GM19239 (cell line): ENCODE measurements at places on chromosomes 11 and 22.

DNA sequence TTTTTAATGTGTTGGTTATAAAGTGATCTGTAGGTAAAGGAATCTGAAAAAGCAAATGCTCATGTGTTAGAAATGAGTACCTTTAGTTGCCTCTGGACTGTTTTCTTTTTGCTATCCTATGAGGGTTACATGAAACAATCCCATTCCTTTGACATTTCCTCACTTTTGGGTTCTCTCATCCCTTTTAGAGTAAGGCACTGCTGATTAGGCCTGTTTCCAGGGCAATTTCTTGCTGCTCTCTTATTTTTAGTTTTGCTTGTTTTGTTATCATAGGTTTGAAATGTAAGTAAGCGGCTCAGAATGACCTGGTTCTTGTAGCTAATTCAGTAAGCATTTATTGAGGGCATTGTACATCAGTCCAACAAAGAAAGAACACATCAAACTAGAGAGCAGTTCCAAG, 138.9 kb downstream of the DDX10 start:
- no peak for DNase-seq

DNA sequence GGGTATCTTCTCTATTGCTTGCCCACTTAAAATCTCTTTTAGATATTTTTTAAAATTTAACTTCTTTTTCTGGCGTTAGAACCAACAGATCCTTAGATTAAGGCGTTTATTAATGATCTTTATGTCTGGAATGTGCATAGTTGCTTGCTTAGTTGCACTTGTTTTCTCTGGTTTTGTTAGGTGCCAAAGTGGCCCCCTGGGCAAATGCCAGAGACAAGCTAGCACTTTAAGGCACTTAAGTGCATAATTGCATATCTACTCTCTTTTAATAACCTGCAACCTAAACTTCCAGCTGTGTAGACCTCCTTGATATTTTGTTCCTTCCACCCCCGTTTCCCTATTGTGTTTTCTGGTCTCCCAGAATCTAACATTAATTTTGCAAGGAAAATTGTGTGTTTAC, 3.3 kb downstream of the RBM4 start:
- DNase-seq: no peak

- no peak for DNase-seq
Observed at GRCh38 chr22:30636226-30637077, 871 bp downstream of the SLC35E4 start.

DNA sequence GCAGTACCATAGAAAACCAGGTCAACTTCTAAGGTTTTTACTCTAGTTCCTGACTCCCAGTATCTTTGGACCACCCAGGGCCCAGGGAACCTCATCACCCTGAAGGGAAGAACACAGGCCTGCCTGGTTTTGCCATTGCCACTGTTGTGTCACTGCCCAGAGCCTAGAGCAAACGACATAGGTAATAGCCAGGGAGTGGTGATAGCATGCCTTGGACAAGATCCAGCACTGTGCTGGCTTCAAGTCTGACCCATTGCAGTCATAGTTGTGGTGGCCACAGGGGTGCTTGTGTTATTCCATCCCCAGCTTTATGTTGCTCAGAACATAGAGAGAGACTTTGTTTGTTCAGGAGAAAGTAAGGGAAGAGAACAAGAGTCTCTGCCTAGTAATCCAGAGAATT, 2310.2 kb downstream of the LRRC4C start:
- no peak for DNase-seq

- DNase-seq: no peak
Observed at GRCh38 chr11:68990995-68991780, 10.4 kb upstream of the MRGPRD start.

DNA sequence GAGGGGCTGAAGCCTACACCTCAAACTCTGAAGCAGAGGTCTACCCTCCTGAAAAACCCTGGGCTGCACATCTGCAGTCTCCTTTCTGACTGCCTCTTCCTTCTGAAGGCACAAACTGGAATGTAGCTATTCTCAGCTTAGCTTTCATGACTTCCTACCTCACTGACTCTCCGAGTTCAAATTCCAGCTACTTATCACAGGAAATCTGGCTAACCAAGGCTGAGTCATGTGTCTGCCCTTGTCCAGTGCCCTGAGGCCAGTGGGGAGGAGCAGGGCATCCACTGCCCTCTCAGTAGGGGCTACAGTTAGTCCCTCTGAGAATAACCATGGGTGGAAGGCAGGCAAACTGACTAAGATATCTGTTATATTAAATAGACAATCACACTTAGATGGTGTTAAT, 29.2 kb downstream of the PDGFD start:
- DNase-seq: no peak

DNA sequence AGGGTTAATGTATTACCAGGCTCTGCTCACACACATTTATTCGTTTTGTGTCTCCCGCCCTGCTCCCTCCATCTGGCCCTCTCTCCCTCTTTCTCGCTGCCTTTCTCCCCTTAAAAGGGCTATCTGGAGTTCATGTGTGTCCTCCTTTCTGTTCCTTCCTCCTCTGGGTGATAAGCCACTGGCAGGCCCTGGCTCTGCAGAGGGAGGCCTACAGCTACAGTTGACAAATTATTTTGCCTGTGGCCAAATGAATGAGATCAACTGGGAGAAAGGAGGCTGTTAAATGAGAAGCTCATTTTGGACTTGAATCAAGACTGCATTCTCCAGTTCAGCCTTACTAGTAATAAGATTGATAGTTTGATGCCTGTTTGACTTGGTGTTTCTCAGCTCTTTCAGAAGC, 17.5 kb upstream of the OPCML start:
- DNase-seq: no peak

GRCh38 chr11:74278721-74279161, 32.7 kb downstream of the P4HA3 start:
- no peak for DNase-seq

- DNase-seq: no peak
Observed at GRCh38 chr11:111633248-111633647, 31.0 kb downstream of the SIK2 start.

GRCh38 chr11:43687120-43687791, 6.7 kb downstream of the HSD17B12 start:
- DNase-seq: no peak

GRCh38 chr11:72587696-72588095, 86.5 kb downstream of the PDE2A start:
- no peak for DNase-seq

DNA sequence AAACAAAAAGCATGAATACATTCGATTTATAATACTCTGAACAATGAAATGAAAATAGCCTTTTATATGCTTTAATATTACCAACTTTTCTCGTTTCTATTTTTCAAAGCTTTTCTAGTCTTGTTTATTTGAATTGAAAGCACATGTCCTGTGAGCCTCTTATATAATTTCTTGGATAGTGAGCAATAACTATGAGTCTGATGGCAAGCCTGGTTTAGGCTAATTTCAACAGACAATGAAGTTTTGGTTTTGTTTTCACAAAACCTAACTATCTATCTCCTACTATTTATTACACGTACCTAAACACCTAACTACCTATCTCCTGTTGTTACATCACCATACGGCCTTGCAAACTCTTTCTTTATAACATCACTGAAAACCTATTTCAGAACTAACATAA, 29.2 kb upstream of the CEP126 start:
- DNase-seq: no peak

DNA sequence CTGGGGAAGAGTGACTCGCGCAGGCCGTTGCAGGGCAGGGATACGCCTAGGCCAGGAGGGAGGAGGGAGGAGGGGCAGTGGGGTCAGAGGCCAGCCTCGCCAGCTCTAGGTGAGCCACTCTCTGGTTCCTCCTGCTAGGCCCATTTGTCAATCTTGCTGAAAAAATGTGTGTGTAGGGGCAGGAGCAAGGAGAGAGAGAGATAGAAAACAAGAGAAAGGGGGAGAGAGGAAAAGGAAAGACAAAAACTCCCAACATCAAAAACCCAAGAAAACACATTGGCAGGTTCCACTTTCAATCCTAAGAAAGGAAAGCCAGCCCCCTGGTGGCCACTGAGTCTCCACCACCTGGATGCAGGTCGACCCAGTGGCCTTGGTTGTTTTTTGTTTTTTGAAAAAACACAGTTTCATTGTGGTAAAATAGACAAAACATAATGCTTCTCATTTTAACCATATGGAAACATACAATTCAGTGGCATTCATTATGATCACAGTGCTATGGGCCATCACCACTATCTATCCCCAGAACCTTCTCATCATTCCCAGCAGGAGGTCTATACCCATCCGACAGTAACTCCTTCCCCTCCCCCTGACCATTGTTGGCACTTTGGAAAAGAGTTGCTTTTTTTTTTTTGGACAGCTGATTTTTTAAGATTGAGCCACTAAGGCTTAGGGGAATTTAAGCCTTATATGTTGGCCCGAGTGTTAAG, 10.9 kb downstream of the OMP start:
- no peak for DNase-seq

DNA sequence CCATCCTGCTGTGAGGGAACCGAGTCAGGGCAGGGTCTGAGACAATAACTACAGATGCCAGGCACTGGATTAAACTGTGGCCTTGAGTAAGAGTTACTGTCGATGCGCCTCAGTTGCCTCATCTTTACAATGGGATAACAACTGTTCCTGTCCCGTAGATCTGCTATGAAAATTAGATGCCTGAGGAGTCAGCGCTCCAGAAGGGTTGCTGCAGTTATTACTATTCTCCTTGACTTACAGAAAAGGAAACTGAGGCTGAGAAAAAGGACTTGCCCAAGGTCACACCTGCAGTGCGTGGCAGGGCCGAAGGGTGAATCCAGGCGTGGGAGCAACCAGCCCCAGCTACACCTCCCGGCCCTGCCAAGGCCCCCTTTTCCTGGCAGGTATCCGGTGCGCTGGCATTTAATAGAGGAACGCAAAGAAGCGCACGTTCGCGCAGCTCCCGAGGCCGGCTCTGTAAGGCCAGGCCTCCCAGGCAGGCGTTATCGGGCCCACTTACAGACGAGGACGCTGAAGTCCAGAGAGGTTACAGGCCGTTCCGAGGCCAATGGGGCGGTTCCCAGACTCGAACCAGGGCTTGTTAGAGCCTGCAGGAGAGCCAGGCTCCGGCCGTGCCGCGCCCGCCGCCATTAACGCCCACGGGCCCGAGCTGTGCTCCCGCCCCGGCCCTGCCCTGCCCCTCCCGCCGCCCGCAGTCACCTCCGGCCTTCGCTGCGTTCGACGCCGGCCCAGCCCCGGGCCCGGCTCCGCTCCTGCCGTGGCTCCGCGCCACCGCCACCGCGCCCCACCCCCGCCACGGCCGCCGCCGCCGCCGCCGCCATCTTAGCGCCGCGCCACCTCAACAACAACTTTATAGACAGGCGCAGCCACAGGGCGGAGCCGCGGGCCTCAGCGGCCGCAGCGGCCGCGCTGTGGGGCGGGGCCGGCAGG, at the start of gene C11orf68:
TSS of gene C11orf68 (minus strand) at position 852 of the 930 bp plus-strand sequence. CDS start at position 821, 31 bp downstream.
- peak; percentile 41 for DNase-seq

GRCh38 chr11:36699271-36699670, 101.2 kb upstream of the RAG2 start:
- DNase-seq: no peak

- no peak for DNase-seq
Observed at GRCh38 chr11:59178402-59178801, 6.5 kb downstream of the DTX4 start.

- no peak for DNase-seq
Observed at GRCh38 chr11:84316866-84317555, 1030.8 kb upstream of the CCDC90B start.

DNA sequence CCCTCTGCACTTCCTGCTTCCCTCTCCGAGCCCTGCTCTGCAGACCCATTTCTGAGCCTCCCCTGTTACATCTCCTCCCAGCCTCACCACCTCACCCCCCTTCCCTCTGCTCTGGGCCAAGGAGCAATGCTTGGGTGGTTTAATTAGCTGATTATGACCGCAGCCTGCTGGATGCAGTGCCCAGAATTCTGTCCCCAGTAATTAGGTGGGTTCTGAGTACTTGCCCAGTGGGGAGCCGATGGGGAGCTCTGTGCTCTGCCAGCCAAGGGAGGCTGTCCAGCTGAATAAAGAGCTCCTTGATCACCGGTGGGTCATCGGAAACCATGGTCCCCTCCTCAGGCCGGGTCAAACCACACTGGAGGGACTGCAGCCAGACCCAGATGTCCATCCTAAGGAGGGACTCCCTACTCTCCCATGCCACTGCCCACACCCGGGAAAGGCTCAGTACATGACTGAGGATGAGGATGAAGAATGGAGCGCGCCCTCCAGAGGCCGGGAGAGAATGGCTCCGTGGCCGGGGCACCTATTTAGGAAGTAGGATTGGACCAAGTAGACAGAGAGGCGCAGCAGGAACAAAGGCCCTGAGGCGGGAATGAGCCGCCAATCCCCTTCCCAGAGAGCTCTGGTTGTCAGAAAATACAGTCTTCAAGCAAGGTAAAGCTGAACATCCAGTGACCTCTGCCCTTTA, 9.1 kb downstream of the ARRB1 start:
- DNase-seq: no peak

DNA sequence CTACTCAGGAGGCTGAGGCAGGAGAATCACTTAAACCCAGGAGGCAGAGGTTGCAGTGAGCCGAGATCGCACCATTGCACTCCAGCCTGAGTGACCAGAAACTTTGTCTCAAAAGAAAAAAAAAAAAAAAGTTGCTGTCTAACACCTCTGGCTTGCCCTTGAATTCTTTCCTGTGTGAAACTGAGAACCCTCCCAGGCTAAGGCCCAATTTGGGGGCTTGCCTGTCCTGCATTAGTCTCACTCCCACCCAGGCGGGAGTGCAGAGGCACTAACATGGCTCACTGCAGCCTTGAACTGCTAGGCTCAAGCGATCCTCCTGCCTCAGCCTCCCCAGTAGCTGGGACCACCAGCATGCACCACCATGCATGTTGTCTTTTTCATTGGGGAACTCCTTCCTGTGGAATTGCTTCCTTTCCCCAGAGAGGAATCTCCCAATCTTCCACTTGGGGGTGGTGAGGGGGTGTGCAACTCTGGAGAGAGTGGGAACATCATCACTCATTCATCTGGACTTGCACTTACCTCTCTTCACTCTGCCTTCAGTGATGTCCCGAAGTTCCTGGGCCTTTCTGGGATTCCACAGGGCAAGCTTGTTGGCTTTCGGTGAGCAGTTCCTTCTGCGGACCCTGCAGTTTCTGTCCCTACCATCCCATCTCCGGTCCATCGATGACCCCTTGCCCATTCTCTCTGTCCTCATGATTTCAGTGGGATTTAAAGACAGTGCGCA, 62.1 kb upstream of the CREB3L1 start:
- DNase-seq: no peak

- DNase-seq: no peak
Observed at GRCh38 chr11:47160753-47161133, 15.9 kb downstream of the ARFGAP2 start.

GRCh38 chr11:36249246-36249645, 40.0 kb downstream of the COMMD9 start:
- DNase-seq: no peak

DNA sequence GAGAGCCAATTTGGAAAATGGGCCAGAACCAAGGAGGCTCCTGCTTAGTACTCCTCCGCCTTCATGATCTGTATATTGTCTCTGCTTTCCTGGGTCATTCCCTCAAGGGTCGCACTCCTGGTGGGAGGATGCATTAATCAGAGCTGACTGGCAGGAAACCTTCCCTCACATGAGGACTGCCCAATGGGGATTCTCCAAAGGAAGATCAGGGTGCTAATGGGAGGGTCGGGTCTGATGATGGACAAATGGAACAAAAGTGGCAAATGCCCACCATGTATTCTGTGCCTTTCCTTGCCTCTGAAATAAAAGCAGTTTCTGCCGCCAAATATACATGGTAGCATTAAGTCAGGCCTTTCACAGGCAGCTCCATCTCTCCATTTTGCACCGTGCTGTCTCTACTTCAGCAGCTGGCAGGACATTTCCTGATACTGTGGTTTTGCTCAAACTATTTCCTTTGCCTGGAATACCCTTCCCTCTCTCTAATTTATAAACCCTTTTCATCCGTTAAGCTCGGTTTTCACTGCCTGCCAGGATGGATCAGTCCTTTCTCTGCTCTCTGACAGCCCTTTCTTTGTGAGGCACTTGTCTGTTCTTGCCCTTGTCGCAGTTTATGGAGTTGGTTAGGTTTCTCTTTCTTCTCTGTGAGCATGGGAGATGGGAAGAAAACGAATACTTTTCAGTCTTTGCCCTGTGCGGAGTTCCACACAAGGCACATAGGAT, 13.5 kb downstream of the SREBF2 start:
- DNase-seq: no peak
